ENCODE measurements at places on chromosomes 6 and 20.

DNA sequence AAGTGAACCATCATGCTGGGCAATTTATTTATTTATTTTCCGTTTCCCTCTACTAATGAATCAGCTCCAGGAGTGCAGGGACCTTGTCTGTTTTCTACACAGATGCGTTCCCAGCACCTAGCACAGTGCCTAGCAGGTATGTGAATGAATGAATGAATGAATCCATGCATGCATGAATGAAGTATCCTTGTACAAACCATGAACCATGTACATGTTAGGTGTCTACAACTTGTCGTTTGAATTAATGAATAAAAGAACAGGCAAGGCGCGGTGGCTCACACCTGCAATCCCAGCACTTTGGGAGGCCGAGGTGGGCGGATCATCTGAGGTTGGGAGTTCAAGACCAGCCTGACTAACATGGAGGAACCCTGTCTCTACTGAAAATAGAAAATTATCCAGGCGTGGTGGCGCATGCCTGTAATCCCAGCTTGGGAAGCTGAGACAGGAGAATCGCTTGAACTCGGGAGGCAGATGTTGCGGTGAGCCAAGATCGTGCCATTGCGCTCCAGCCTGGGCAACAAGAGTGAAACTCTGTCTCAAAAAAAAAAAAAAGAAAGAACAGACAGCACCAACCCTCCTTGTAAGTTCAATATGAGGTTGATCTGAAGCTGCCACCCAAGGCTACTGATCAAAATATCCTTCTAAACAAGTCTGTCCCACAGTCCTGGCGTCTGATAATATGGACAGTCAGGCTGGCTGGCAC lies 27.3 kb upstream of the SLC9A8 start:
- no peak for DNase-seq

- no peak for DNase-seq
Observed at GRCh38 chr20:62246872-62247652, 8.7 kb downstream of the OSBPL2 start.

- no peak for DNase-seq
Observed at GRCh38 chr6:37033819-37034795, 28.7 kb downstream of the FGD2 start.

DNA sequence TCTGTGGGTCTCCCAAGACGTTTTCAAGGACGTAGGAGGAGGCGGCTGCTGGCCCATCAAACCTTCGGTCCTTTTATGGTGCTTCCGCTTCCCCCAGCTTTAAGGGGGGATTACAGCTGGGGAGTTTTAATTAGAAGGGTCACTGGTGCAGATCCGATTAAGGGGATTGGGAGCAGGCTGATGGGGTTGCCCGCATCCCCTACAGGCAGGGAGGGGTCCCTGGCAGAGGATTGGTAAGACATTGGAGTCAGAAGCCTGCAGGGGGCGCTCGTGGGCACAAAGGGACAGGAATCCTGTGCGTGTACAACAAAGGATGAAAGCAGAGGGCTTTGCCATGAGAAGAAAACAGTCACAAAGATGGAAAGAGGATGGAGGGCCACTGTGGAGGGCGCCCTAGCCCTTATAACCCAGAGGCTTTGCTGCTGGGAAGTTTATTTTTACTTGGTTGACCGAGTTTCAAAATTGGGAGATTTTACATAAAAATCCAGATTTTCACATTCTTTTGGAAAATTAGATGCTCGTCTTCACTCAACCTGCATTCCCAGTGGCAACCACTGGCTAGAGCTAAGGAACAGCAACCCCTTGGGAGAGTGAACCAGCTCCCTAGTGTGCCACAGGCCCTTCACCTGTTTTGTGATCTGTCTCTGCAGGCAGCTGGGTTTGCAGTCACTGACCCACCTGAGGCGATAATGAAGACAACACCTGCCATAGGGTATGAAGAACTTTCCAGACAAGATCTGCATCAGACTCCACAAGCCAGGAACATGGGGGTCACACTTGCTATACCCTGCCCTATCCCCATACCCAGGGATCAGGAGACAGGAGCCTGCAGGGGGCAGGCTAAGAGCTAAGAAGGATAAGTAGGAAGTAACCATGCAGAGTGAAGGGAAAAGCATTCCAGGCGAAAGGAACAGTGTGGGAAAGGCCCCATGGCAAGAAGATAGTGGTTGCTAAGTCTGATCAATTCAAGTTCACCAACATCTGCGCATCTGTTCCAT lies 97.7 kb downstream of the KCNB1 start:
- peak; percentile 79 for DNase-seq

DNA sequence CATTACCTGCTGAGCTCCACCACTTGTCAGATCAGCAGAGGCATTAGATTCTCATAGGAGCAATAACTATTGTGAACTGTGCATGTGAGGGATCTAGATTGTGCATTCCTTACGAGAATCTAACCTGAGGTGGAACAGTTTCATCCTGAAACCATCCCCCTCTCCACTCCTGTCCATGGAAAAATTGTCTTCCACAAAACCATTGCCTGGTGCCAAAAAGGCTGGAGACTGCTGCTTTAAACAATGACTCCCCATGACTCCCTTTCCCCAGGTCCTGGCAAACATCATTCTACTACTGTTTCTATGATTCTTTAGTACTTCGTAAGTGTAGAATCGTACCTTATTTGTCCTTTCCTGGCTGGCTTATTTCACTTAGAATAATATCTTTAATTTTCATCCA lies 9.7 kb upstream of the DYNLRB1 start:
- DNase-seq = no peak

- no peak for DNase-seq
Observed at GRCh38 chr20:45826381-45827019, 612 bp downstream of the TNNC2 start.

- no peak for DNase-seq
Observed at GRCh38 chr20:44495257-44495656, 19.6 kb downstream of the TTPAL start.

DNA sequence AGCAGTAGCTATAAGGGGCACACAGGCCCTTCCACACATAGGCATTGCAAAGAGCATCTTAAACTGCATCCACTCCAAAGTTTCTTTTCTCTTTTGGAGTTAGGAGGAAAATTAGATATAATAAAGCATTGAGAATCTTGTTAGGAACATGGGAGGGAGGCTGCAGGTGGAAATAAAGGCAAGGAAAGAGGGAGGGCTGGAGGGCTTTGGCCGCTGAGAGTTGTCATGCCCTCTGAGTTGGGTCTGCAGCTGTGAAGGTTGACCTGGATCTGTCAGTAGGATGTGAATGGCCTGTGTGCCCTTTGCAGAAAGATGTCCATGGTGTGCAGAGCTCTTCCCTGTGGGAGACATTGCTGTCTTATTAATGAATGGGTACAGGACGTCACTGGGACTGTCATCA lies 134.0 kb downstream of the FNDC1 start:
- DNase-seq = no peak

DNA sequence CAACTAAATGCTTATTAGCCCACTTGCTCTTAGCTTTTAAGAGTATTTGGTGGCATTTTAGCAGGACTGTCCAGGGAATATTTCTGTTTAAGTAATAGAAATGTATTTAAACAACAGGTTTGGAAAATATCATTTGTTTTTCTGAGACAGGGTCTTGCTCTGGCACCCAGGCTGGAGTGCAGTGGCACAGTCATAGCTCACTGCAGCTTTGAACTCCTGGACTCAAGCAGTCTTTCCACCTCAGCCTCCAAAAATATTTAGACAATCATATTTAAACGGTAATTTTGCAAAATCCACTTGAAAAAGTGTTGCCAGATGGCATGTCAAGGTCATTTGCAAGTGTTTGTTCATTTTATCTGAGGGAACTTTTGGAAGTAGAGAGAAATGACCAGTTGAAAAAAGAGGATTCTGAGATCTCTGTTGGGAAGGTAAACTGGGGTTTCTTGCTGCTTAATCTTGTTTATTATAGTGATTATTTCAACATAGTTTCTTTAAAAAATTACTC lies 25.0 kb downstream of the AKAP7 start:
- DNase-seq = no peak

DNA sequence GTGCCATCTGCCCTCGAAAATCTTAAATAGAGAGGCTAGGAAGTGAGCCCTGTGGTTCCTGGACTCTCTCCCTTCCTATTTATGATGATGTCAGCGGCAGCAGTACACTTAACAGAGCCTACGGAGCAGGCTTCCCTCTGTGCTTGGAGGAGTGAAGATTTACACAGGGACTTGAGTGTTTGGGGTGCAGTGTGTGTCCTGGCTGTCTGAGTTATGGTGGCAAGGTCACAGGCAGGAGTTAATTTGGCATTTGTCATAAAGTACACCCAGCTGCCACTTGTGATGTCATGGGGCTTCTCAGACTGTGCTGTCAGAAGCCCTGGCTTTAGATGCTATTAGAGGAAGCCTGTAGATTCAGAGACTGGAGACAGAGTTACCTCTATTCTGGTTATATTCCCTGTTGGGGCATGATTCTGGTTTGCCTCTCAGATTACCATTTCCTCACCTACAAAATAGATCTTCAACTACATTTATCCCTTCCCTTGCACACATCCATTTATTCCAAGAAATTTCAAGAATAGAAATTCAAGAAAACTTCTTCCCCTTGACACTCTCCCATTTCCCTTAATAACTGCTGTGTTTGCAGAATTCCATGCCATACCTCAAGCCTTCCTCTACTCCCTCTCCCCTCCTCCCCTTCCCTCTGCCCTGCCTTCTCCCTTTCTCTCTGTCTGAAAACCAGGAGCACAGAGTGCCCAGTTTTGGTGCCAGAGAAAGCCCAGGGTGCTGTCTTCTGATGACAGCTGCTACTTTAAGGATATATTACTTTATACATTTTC lies 72.1 kb downstream of the SLC24A3 start:
- DNase-seq = no peak

- DNase-seq = no peak
Observed at GRCh38 chr20:51535075-51535386, 7.5 kb downstream of the NFATC2 start.

DNA sequence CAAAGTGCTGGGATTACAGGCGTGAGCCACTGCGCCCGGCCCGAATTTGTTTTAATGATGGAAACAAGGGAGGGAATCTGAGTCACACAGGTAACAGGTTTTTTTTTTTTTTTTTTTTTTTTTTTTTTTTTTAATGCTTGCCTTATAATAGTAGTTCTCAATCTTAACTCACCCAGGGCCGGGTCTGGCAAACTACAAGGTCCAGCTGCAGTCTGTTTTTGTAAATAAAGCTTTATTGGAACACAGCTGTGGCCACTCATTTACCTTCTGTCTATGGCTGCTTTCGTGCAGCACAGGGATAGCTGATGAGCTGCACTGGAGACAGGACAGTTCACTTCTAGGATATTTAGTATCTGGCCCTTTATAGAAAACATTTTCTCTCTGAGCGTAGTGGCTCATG lies 58.0 kb downstream of the TFAP2C start:
- DNase-seq = no peak

DNA sequence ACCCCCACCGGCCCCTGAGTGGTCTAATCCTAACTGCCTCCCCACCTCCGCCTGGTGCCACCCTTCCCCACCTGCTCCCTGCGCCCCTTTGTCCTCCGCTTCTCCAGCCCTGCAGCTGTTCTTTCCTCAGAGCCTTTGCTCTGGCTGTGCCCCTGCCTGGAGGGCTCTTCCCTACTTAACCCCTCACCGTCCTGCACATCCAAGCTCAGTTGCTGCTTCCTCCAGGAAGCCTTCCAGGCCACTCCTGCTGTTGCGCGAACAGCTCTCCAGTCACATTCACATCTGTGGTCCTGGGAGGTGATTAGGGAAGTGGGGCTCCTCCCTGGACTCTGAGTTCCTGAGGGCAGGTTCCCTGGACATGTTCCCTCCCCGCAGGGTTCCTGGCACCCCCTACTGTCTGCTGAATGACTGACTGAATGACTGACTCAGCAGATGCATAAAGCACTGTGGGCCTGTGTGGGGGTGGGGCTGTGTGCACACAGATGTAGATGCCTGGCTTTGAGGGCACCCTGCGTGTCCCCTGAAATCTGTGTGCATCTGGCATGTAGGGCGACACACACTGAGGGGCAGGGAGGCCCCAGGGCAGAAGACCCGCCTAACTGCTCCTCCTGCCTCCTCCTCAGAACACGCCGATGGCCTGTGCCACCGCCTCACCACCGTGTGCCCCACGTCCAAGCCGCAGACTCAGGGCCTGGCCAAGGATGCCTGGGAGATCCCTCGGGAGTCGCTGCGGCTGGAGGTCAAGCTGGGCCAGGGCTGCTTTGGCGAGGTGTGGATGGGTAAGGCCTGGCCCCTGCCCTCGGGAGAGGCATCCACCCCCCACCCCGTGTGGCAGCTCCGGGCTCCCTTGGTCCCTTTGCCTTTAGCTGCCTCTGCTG lies 51.4 kb downstream of the SRC start:
- DNase-seq = no peak

- no peak for DNase-seq
Observed at GRCh38 chr20:17895641-17896171, 72.9 kb downstream of the SNX5 start.

DNA sequence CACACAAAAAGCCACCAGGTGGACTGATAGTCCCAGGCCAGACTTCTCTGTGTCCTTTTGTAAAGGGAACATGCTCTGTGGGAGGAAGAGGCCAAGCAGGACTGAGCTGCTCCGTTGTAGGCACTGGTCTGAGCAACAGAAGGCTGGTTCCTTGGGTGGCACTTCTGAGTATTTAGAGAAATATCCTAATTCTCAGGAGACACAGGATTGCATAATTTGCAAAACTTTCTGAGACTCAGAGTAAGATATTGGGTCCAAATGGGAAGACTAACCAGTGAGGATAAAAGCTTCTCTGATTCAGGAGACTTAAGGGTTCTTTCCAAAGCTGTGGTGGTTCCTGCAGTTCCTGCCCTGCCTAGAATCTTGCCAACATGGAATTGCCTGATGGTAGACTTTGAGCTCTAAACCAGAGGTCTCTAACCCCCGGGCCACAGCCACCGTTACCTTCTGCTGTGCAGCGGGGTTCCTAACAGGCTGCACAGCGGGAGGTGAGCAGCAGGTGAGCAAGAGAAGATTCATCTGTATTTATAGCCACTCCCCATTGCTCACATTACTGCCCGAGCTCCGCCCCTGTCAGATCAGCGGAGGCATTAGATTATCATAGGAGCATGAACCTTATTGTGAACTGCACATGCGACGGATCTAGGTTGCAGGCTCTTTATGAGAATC lies 107.0 kb downstream of the OLIG3 start:
- DNase-seq = no peak

DNA sequence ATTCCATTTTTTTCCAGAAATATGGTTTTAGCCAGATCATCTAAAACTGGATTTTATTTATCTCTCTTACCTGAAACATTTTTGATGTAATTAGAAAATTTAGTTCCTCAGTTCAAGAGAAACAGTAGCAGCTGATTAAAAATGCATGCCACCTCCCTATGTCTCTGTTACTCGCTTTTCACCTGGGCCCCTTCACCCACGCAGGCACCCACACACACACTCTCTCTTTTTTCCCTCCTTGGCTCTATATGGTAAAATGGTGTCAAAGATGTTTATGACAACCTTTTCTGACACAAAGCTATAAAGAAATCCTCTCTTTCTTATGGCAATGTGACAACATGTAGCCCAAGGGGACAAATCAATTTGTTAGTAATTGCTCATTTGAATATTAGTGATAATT lies 5.8 kb upstream of the SGK1 start:
- DNase-seq = no peak
